ENCODE measurements at places on chromosomes 7 and 10.

DNA sequence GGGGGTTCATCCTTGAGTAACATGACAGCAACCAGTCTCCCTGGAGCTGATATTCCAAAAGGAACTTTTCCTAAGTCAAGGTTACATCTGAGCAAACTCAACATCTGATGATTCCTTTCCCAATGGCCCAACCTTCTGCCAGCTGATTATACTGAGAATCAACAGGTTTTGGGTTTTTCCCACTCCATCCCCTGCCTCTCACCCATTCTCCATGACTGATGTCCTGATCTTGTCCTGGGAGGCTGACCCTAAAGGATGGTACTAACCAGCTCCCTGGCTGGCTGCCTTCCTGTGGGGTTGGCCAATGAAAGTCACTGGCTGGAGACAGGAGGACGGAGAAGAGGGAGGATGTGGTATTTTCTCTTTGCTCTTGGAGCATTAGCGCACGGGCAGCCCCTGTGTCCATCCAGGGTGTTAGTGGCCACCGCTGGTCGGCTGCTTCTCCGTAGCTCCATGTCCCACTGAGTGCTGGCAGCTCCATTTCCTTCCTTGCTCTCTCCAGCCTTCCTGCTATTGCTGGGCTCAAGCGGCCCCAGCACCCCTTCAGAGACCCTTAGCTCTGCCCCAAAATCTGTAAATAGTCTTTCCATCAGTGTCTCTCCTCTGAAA lies 306.2 kb upstream of the PITRM1 start:
- DNase-seq: no peak

GRCh38 chr7:94999069-94999351 lies 91.6 kb downstream of the PPP1R9A start:
- no peak for DNase-seq

- DNase-seq: peak; percentile 79
Measured at GRCh38 chr7:125355899-125356298, 426.3 kb upstream of the POT1 start.

GRCh38 chr7:41529831-41530230 lies 173.1 kb downstream of the INHBA start:
- no peak for DNase-seq

DNA sequence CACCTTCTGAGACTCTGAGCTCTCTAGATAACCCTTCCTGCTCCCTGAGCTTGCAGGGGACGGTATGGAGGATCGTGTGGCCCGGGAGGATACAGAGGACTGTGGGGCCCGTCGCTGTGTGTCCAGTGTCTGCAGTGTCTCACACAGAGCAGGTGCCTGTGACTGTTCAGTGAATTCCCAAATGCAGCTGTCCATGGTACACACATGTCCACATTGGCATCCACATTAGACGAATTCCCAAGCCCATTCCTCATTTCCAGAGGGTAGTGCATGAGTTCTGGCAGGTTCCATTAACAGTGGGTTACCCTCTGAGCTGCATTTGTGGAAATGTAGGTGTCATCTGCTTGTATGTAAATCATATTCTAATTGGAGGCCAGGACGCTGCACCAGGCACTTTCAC lies 39.5 kb downstream of the WDFY4 start:
- no peak for DNase-seq
